ENCODE measurements at places on chromosomes 4 and X.

- no peak for DNase-seq
Measured at GRCh38 chr4:8247047-8247930, 22.3 kb upstream of the HTRA3 start.

GRCh38 chrX:107978707-107979307 is 3.4 kb downstream of the TEX13B start:
- DNase-seq = no peak

DNA sequence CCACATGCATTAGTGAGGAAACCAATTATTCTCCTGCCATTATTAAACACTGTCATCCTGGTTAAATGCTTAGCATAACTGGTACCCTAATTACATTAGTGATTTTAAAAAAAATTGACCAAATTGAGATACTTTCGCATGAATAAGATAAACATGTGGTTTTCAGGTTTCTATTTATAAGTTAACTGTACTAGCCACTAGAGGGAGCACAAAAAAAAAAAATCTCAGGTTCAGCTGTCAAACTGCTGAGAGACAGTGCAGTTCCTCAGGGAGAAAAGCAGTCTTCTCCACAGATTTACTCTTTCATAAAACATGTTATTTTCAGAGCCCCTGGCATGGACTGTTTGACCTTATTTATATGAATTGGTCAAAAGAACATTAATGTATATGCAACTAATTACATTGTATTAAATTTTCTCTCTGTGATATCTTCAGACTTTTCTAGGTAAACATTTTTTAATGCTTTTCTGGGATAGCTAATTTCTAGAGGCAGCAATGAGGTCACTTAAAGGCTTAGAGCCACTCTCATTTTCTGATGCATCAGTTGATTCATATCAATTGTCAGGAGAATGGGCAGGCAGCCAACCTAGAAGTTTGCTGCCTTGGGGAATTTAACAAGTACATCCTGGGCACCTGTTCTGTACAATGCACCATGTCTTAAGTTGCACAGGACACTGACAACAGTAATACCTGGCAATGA is 167.5 kb downstream of the CDS1 start:
- DNase-seq = no peak

GRCh38 chr4:912548-913279 is 19.4 kb downstream of the GAK start:
- no peak for DNase-seq

- DNase-seq = no peak
Measured at GRCh38 chr4:138761638-138762220, 253.9 kb upstream of the NOCT start.

DNA sequence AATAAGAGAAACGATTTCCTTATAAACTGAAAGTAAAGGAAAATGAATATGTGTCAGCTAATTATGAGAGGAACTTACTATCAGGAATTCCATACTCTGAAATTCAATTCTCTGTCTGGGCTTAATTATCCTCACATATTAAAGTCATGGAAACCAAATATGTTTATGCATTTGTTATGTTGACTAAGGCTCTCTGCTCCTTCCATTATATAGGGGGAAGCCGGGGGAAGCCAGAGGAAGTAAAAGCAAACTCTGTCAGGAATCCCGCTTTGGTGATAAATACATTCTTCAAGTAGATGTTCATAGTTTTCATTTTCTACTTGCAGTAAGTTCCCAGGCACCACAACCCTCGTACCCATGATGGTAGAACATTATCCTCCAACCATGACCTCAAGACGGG is 142.8 kb upstream of the VCX2 start:
- DNase-seq = no peak

- no peak for DNase-seq
Measured at GRCh38 chr4:151771664-151772063, 10.9 kb upstream of the GATB start.

DNA sequence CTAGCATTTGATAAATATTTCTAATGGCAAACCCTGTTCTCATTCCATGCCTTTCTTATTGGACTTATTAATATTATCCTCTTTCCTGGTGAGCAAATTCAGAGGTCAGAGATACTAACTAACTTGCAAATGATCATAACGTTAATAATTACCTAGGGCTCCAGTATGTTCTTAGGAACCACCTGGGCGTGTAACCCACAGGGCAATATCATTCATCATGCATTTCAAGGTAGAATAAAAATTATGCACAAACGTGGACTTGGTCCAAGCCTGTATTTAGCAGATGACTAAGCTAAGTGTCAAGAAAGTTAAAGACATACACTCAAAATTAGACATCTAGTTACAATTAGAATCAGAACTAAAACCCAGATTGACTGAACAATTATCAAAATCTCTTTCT is 850.1 kb downstream of the TRIML1 start:
- DNase-seq = no peak

DNA sequence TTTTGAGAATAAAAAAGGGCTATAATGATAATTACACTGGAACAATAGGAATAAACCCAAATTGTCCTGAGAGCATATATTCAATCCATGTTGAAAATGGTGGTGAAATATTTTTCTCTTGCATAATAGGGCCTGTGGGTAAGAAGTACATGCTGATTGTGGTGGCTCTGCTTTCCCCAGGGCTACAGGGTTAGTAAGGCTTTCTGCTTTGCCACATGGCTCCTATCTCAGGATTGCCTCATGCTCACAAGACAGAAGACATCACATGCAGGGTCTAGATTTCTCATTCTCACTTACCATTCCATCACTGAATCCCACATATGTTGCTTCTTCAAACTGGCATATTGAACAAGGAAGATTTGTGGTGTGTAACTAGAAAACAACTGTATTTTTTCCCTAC is 12.4 kb upstream of the VEGFC start:
- no peak for DNase-seq

DNA sequence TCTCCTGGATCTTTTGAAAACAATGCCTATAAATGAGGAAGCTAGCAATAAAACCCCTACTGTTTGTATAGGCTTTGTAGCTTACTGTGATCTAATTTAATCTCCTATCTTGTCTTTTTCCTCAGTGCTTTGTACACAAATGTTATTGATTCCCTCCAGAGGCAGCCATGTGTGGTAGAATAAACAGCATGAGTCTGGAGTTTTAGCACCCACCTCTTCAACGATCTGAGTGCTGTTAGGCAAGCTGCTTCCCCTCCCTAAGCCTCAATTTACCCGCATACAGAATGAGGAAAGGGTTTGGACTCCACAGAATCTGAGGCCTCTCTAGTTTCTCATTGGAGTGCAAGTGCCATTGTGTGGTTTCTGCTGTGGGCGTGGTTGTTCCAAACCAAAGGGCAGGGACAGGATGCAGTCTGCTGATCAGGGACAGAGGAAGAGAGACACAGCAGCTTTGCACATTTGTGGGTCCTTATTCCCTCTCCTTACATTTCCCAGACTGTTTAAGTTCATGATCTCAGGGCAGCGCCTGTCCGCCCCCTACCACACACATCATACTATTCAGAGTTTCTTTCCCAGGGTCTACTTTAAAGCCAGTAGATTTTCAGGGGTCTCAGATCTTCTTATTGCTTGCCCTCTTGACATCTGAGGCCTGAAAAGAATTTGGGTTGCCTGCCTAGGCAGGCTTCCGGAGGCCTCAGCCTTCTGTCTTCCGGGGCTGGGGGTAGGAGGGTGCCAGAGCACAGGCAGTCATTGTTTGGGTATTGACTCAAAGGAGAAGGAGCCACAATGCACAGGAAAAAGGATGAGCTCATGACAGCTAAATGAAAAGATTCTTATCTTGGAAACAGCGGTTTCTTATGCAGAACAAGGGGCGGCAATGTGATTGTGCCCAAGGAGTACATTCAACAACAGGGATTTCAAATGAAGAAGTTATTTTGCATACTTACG is 114.9 kb upstream of the TEX13D start:
- no peak for DNase-seq
